ENCODE measurements at places on chromosomes 12 and 14.
A peak's percentile ranks its signal among the peaks of the same experiment; 100 is the strongest.

DNA sequence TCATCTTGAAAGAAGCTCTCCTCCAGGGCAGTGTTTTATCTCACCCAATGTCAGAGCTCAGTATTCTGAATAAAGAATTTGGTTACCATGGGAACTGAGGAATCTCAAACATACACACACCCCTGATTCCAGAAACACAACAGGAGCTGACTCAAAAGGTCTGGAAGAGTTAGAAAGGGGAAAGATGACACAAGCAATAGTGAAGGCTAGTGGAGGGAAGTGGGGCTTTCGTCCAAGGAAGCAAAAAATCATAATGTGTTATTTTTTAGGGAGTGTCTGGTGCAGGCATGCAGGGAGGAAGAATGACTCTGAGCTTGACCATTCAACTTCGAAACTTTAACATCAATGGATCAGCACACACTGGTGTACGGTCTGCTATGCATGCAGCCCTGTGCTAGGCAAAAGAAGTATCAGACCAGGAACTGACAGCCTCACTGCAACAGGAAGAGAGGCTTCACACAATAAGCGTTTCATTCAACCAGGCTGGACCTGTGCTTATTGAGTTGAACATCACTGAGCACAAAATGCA, 20.3 kb downstream of the HEBP1 start:
- DNase-seq: no peak

DNA sequence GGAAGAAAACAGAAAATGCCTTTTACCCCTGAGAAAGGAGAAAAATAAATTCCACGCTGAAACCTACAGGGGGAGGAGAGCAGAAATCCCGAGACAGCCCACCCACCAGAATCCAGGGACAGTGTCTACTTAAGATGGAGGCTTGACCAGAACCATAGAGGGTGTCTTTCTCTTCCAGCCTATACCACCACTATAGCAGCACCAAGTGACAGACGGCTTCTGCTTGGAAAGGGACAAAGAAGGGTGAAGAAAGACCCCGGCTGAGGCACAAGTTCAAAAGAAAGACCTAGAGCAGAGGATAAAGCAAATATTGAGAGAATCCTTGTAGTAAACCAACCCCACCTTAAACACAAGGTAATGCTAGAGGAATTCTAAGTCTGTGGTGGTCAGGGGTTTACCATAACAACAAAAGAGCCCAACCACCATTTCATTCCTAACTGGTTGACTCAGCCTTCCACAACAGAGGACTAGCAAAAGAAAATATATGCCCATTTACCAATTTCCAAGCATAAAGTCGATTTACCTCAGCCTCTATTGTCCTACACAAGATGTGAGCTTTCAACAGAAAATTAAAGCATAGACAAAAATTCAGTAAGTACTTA, 105.3 kb upstream of the FOXG1 start:
- DNase-seq: peak; percentile 70

DNA sequence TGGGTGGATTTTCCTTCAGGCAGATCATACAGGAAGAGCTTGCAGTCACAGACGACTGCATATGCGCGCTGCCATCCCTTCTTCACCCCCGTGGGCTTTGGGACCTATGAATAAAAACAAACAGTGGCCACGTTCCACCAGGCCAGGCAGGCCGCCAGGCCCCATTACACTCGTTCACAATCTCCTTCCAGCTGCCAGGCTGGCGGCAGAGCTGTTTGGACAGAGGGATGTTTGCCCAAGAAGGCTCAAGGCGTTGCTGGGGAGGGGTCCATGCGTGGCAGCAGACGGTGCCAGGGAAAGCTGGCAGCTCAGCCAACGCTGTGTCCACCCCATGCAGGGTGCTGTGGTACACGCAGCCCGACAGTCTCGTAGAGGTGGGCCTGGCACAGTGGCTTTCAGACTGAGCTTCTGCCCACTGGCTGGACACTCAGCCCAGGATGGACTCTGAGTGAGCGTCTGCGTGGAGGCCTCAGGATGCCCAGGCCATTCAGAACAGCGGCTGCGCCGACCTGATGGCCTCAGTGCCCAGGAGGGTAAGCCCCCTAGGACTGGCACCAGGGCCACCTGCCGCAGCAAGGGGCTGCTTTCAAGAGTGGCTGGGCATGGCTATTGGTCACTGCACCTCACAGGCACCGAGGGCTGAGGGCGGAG, 27.5 kb downstream of the AMN start:
- DNase-seq: no peak

DNA sequence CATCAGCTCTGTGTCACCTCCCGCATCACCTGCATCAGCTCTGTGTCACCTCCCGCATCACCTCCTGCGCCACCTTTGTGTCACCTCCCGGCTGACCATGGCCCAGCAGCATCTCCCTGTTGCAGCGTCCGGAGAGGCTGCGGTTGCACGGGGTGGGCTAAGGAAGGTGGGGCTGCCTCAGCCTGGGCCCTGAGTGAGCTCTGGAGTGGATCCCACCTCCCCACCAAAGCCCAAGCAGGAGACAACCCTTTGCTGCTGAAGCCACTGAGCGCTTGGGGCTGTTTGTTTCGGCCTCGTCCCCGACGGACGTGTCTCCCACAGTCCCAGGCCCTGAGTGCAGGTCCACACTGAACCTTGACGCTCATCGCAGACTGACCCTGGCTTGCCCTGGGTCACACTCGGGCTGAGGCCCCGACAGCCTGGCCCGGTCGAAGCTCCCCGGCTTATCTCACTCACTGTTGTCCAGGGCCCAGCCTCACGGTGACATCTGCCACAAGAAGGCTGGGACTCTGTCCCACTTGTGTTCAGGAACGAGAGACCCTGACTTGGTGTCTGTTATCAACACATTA, 12.2 kb downstream of the TMEM121 start:
- no peak for DNase-seq

DNA sequence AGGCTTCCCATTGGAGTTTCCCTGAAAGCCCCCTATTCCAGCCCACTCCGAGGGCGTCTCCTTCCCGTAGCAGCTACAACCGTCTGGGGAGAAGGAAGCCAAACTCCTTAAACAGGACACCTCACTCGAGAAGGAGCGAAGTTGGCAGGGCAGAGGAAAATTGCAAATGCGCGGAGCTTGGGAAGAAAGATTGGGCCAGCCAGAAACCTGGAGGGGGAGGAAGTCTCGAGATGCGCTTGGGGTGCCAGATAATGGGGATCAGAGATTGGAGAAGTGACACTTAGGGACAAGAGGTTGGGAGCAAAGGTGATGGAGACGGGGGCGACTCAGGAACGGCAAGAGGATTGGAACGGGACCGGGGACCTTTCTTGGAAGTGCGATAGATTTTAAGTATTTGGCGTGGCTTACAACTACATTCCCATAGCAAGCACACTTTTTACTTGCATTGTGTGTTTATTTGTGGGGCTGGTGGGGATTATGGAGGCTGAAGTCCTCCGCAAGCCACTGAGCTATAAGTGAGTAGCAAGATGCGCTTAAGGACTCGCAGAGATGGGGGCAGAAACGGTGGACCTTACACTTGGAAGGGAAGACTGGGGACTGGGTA, 926 bp downstream of the HRK start:
- DNase-seq: no peak

DNA sequence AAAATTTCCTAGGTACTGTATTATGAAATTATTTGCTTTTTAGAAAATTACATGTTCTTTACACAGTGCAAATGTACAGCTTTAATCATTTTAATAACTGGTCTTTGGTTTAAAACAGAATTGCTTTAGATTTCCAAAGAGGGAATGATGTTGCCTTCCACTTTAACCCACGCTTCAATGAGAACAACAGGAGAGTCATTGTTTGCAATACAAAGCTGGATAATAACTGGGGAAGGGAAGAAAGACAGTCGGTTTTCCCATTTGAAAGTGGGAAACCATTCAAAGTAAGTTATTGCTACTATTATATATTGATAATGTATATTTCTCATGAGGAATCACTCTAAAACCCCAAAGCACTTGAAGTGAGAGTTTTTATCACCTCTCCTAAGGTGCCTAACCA, 13.4 kb downstream of the LGALS3 start:
- no peak for DNase-seq

DNA sequence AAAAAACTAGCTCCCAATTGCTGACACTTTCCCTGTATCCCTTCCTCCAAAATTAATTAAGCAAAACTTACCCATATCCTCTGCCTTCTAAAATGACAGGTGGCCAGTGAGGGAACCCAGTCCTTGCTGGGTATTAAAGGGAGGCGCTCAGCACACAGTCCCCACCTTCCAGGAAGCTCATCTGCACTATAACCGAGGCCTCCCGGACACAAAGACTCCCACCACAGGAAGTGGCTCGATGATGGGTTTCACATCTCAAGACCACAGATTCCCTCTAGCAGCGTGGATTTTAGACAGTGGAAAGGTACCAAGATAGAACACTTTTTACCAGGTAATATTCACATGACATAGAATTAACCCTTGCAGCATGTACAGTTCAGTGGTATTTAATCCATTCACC, 126.8 kb upstream of the NCOR2 start:
- no peak for DNase-seq

DNA sequence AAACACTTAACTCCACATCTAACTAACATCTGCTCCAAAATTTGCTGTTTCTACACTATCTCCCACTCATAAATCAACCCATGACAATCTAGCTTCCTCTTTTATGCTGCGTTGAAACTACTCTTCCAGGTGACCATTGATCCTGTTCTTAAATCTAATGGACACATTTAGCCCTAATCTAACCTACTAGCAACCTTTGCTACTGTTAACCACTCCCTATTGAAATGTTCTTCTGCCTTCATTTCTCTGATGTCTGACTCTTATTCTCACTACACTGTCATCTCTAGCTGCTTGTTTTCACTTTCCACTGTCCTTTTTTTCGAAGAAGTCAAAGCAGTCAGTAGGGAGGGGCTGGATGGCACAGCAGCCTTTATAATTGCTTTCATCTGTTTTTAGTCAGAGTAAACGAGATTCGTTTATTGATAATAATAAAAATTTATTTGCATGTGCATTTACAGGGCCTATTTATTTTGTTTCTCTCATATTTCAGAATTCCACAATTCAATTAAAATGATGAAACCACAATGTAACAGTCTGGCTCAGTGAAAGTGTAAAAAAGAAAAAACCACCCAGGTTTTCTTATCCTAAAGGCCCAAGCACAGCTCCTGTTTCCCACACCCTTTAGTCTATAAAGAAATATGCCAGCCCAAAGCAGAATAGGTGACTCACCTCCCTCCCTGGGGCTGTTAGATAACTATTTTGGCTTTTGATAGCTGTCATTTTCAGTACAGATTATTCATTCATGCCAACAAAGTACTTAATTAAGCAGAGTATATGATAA, 44.9 kb downstream of the ATP2B1 start:
- DNase-seq: no peak

DNA sequence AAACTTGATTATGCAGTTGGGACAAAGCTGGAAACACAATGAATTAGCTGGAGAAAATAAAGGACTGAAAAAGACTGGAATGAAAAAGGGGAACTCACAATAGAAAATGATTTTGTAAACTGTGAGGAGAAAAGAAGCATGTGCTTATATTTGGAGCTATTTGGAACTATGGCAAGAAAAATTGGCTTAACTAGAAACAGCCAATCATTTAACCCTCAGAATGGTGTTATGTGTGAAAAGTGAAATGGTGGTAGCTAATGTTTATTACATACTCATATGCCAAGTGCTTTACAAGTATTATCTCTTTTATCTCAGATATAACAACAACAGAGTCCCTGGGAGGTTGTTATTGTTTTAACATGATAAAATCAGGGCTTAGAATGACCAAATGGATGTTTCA, 583.1 kb upstream of the SEL1L start:
- no peak for DNase-seq

DNA sequence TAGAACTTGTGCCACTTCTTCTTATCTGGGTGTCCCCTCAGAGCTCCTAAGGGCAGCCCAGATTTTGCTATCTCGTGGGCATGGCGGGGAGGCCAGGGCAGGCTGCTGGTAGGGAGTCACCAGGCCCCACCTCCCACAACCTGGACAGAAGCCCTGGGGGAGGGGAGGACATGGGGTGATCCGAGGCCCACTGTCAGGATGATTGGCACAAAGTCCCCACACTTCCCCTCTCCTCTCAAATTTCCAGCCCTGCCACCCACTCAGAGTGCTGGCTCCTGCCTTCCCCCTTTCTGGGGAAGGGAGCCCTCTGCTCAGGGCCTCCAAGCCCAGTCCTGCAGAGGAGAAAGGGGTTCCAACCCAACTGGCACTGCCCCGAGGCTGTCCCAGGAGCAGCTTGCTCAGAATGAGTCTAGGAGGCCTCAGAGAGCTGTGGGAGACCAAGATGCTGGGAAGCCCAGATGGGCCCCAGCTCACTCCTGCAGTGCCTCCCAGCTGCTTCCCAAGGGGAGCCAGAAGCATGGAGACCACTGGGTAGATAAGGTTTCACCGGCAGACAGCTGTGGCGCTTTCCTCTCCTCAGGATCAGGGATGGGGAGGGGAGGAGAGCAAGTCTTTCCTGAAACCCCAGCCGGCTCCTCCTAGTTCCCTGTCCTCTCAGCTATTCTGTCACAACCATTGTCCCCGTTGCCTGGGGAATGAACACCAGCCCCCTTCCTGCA, 82.8 kb downstream of the B4GALNT3 start:
- DNase-seq: no peak

DNA sequence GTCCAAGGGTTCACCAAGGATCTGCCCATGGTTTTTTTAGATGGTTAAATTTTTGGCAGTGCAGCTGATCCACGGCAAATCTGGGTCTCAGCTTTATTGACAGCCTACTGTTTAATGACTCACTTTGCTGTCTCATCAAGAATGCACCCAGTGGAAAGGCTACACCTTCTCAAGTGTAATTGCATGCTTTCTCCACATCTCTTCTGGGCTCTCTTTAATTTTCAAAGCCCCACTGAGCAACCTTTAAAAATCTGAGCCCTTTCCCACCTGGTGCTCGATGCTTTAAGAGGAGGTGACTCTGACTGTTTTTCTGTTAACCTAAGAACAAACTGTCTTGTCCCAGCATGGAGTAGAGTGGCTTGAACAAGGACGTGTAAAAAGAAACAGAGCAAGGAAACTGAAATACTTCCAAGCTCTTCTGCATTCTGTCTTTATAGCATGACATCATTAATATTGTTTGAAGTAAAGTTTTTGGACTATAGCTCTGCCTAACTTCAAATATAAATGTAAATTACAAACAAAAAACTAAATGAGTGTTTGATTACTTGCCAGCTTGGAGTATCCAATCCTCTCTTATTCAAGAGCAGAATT, 214.2 kb upstream of the KRR1 start:
- no peak for DNase-seq

DNA sequence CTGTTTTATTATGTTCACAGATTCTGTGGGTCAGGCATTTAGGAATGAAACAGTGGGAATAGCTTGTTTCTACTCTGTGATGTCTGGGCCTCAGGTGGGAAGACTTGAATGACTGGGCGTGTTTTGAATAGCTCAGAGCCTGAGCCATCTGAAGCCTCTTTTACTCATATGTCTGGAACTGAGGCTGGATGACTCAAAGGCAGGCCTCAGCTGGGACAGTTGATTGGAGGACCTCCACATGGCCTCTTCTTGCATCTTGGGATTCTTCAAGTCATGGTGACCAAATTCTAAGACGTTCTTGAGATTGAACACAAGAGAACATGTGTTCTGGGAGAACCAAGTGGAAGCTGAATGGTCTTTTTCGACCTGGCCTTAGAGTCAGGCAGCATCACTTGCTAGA, 45.8 kb upstream of the TBX3 start:
- DNase-seq: no peak

GRCh38 chr14:93720981-93721483, 67.3 kb downstream of the PRIMA1 start:
- no peak for DNase-seq

Measured in NCI-H146 (cell line).